ENCODE measurements at places on chromosomes 5 and 9.

- DNase-seq = no peak
These were observed 154.4 kb upstream of the EPB41L4A start for GRCh38 chr5:112573441-112573840.

- no peak for DNase-seq
These were observed 264.6 kb upstream of the ZNF608 start for GRCh38 chr5:125011014-125011413.

GRCh38 chr5:80276186-80276585 is 20.3 kb upstream of the SERINC5 start:
- DNase-seq = no peak

DNA sequence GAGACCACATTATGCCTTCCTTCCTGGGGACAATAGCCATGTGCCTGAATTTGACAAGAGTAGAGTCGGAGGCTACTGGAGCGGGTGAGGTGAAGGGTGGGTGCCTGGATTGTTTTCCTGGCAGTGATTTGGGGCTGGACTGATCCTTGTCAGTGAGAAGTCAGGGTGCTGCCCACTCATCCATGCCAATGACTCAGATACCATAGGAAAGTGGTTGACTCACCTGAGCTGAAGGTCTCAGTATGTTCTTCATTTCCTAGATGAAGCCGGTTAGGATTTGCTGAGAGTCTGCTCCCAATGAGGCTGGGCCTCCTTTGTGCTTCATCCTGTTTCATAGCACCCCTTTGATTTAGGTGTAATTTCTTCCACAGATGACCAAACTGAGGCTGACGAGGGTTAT is 366.0 kb downstream of the KDM4C start:
- DNase-seq = no peak

GRCh38 chr5:644509-644908 is 32.4 kb downstream of the CEP72 start:
- DNase-seq = no peak

- DNase-seq = no peak
These were observed 244.6 kb downstream of the DMRT2 start for GRCh38 chr9:1294641-1295258.

DNA sequence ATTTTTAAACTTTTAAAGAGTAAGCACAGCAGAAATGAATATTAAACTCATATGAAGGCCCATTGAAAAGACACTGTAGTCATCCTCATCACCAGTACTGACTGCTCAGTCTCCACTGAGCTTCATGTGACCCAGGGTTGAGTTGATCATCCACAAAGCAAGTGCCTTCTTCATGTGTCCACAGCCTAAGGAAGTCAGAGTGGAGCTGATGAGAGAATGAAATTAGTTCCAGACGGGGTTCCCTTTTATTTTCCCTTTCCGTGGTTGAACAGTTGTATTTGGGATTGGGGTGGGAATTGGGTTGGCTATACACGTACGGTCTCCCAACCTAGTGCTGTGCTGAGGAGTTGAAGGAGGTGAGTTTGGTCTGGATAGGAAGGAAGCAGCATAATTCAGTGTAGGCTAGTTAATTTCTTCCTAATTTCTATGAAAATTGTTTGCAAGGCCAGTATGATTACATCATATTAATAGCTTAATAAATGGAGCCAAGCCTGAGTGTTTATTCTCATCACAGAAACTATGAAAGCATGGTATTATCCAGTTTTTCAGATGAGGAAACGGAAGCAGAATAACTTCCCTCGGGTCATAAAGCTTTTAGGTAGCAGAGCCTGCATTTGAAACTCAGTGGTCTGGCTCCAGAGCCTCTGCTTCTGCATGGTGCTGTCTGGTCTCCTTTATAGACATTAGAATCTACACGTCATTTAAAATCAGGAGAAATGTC is 103.9 kb upstream of the DMRT1 start:
- no peak for DNase-seq
